ENCODE measurements at places on chromosomes 3 and 15. TPM values are rescaled to one million over a fixed set of nuclear protein-coding genes. Genes with fewer than 3 reads are reported as not detected.

The CLDN16 gene
- total RNA-seq = not detected

The HRG gene
- not detected for total RNA-seq

The NTRK3 gene
- total RNA-seq = 2.1 TPM

The ARNT2 gene
- 3.2 TPM for total RNA-seq

The LXN gene
- total RNA-seq = 62.6 TPM

The IGF2BP2 gene
- total RNA-seq = 26.7 TPM
